CD14-positive monocyte (primary cell): ENCODE measurements at places on chromosomes 6 and 20.

DNA sequence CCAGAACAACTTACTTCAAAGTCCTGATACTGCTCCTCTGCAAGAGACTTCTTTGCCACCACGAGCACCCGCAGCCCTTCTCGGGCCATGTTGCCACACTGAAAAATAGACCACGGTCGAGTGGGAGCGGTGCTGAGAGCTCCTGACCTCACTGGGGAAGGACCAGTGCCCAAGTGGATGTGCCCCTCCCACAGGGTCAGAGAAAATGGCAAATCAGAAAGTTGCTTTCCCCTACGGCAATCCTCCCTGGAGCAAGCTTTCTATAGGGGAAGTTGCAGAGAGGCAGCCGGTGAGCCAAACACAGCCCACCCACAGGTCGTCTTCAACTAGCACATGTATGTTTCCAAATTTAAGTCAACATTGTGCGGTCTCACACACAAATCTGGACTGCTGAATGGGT is 85.1 kb upstream of the NFATC2 start:
- H3K27me3 ChIP-seq: peaks cover 5% of the 10 kb centered on the region
- no peak for DNase-seq
- no peaks in the 10 kb centered on the region for H3K36me3 ChIP-seq
- peaks cover 34% of the 10 kb centered on the region for H3K4me1 ChIP-seq
- no peak overlapping the region for H3K4me3 ChIP-seq
- no peak overlapping the region for H3K27ac ChIP-seq

DNA sequence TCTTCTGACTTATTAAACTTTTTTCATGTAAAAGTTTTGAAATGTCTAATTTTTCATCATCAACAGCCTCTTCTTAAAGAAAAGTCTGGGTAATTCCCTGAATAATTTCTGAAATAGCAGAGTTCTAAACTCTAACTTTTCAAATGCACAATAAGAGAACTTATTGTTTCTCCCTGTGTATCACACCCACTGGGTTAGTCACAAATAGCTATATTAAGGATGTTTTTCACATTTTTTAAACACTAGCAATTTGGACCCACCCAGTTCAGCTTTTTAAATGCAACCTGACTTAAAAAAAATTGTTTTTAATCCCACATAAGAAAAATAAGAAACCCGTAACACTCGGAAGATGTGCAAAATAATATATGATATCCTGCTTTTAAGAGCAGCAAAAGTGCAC is 61.4 kb upstream of the UTRN start:
- no peaks in the 10 kb centered on the region for H3K27me3 ChIP-seq
- no peak overlapping the region for H3K4me3 ChIP-seq
- H3K4me1 ChIP-seq: peaks cover 3% of the 10 kb centered on the region

- no peak overlapping the region for H3K27ac ChIP-seq
- peaks cover 29% of the 10 kb centered on the region for H3K27me3 ChIP-seq
- no peak overlapping the region for H3K4me3 ChIP-seq
- H3K36me3 ChIP-seq: no peaks in the 10 kb centered on the region
- peaks cover 6% of the 10 kb centered on the region for H3K4me1 ChIP-seq
Measured at GRCh38 chr20:609371-609964, 641 bp downstream of the TCF15 start.

- no peak for DNase-seq
- no peak overlapping the region for H3K27ac ChIP-seq
Measured at GRCh38 chr6:69007781-69008180, 372.7 kb downstream of the ADGRB3 start.

- H3K36me3 ChIP-seq: peaks cover 10% of the 10 kb centered on the region
- DNase-seq: no peak
- no peaks in the 10 kb centered on the region for H3K27me3 ChIP-seq
- peaks cover 35% of the 10 kb centered on the region for H3K4me1 ChIP-seq
Measured at GRCh38 chr20:18397030-18397429, 69.8 kb downstream of the DZANK1 start.

- no peaks in the 10 kb centered on the region for H3K36me3 ChIP-seq
- no peaks in the 10 kb centered on the region for H3K4me1 ChIP-seq
- no peak for DNase-seq
- no peaks in the 10 kb centered on the region for H3K27me3 ChIP-seq
- H3K4me3 ChIP-seq: no peak overlapping the region
- no peak overlapping the region for H3K27ac ChIP-seq
Measured at GRCh38 chr20:9344083-9344920, 170.1 kb upstream of the LAMP5 start.

DNA sequence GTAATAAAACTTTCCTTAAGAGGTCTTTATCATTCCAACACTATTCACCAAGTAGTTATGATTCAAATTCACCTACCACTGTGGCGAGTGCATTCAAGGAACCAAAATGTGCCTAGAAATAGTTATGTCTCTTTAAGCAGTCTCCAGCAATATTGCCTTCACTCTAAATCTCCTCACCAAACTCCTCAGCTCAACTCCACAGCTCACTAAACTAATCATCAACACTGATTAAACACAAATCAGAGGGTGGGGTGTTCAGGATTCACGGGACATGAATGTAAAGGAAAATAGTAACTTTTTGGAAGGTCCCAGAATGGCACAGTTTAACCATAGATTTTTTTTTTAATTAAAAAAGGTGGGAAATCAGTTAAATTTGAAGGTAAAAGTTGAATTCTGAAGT is 70.5 kb upstream of the THEMIS start:
- no peak overlapping the region for H3K27ac ChIP-seq
- no peaks in the 10 kb centered on the region for H3K36me3 ChIP-seq
- H3K4me3 ChIP-seq: no peak overlapping the region
- H3K4me1 ChIP-seq: no peaks in the 10 kb centered on the region
- no peaks in the 10 kb centered on the region for H3K27me3 ChIP-seq
- DNase-seq: no peak

DNA sequence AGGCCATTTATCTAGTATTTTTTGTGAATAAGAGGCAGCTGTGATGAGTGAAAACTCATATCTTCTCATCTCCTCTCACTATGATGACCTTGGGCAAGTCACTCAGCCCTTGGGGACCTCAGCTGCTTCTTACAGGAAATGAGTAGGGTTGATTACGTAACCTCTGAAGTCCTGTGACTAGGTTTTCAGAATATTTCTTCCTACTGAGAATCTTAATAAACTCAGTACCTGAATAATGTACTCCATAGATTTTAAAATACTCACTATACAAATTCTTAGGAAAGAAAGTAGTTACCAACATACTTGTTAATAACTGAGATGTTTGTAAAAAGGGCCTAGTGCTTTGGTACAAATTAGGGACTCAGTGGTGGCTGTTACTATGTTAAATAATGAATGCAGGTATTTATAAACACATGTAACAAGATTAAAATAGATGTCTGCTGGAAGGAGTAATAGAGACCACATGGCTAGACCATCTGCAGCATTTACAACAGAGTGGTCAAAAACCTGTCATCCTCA is 60.9 kb downstream of the RPRD1B start:
- H3K4me1 ChIP-seq: peaks cover 70% of the 10 kb centered on the region
- peak; percentile 87 for DNase-seq
- H3K36me3 ChIP-seq: peaks cover 14% of the 10 kb centered on the region
- H3K27ac ChIP-seq: peak overlapping the region; percentile 98
- H3K4me3 ChIP-seq: no peak overlapping the region

DNA sequence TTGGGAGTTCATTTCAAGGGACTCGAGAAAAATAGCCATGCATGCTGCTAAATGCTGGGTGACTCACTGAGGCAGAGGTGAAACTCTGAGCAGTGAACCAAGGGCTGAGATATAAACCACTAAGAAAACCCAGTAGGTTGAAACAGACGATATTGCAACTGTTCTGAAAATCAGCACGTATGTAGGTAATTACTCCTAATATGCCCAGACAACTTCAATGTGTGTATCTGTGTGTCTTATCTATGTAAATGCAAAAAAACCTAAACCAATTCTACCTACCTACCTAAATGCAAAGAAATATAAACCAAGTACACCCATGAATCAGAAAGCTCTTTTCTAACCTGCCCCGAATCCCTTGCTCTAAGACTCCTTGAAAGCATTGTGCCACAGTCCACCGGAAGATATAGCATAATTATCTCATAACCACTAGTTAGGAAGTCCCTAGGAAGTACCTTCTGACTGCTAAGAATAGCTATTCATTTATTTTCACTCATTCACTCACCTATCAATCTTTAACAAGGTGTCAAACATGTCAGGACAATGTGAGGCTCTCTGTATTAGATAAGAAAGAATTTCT is 458.7 kb upstream of the RUNX2 start:
- no peaks in the 10 kb centered on the region for H3K36me3 ChIP-seq
- no peak overlapping the region for H3K27ac ChIP-seq

DNA sequence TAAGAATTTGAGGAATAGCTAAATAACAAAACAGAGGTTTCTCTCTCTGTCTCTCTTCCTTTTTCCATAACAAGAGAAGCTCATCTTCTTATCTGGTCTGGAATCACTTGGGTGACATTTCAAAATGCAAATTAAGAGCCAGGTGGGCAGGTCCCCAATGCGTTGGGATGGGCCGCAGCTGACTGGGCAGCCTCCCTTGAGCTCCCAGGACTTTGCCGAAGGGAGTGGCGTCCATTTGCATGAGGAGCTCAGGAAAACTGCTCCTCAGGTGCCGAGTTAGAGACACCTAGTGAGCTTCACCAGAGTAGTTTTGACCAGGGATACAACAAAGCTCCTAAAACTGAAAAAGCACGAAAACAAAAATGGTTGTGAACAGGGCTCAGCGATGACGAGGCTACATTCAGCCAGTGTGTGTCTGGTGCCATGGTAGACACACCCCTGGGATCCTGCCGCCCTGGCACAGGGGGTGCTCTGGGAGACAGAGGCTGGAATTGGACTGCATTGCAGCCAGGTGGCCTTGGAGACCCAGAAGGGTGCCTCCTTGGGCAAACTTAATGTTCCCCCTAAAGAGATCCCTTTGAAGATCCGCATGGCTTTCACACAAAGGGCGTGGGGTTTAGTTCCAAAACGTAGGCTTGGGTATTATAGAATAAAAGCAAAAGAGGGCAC is 13.5 kb upstream of the SERPINB6 start:
- H3K4me1 ChIP-seq: peaks cover 43% of the 10 kb centered on the region
- no peaks in the 10 kb centered on the region for H3K27me3 ChIP-seq
- H3K4me3 ChIP-seq: no peak overlapping the region
- no peak for DNase-seq

GRCh38 chr20:25254571-25254970 is 6.7 kb downstream of the PYGB start:
- no peak overlapping the region for H3K4me3 ChIP-seq
- peaks cover 46% of the 10 kb centered on the region for H3K36me3 ChIP-seq
- H3K27ac ChIP-seq: no peak overlapping the region
- H3K4me1 ChIP-seq: peaks cover 3% of the 10 kb centered on the region
- no peaks in the 10 kb centered on the region for H3K27me3 ChIP-seq

- H3K4me3 ChIP-seq: no peak overlapping the region
- no peaks in the 10 kb centered on the region for H3K4me1 ChIP-seq
- no peak for DNase-seq
- no peaks in the 10 kb centered on the region for H3K36me3 ChIP-seq
- H3K27ac ChIP-seq: no peak overlapping the region
Measured at GRCh38 chr6:38522322-38522721, 117.4 kb downstream of the BTBD9 start.

DNA sequence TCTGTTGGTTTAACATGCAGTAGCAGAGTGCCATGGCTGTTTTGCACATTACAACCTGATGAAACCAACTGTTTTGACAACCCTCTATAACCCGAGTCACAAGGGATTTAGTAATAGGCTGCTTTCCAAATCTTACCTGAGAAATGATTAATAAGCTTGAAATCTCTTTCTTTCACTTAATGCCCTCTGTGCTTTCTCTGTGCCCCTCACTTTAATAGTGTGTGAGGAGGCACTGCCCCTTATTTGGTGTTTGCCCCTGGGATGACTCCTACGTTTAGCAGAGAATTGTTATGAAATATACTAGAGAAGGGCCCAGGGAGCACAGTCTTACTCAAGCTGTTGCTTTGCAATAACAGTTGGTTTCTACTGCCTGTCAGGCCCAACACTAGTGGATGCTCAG is 31.0 kb upstream of the PTCHD4 start:
- H3K4me3 ChIP-seq: no peak overlapping the region
- no peaks in the 10 kb centered on the region for H3K36me3 ChIP-seq
- no peak overlapping the region for H3K27ac ChIP-seq

DNA sequence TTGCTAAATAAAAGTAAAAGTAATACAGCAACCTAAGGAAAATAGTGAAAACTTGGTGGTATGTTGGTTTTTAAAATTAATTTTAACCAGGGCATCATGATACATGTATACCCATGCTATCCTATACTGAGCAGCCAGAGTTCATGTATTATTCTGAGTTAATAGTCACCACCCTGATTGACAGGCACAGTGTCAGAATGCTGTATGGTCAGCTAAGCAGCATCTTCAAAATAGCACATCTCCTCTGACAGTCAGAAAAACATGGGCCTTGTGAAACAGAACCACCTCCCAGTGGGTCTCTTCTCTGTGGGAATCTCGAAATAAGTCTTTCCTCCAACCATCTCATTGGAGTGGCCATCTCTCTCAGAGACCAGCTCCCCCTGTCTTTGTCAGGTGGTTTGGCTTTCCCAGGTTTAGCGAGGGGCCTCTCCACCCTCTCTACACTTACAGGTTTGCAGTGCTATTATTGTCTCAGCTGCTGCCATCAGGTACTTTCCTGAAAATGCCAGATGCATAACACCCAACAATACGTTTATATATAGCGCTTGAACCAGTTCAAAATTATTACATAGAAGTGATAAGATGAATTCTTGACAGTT is 47.1 kb upstream of the RNF8 start:
- no peak overlapping the region for H3K27ac ChIP-seq
- no peak overlapping the region for H3K4me3 ChIP-seq
- no peaks in the 10 kb centered on the region for H3K27me3 ChIP-seq
- no peak for DNase-seq
- peaks cover 10% of the 10 kb centered on the region for H3K4me1 ChIP-seq

- H3K4me3 ChIP-seq: no peak overlapping the region
Measured at GRCh38 chr20:16483024-16483423, 90.2 kb downstream of the KIF16B start.

GRCh38 chr6:7777074-7777473 is 51.2 kb downstream of the BMP6 start:
- H3K4me1 ChIP-seq: no peaks in the 10 kb centered on the region
- no peak overlapping the region for H3K4me3 ChIP-seq
- no peak overlapping the region for H3K27ac ChIP-seq
- H3K36me3 ChIP-seq: no peaks in the 10 kb centered on the region
- no peaks in the 10 kb centered on the region for H3K27me3 ChIP-seq
- DNase-seq: no peak

DNA sequence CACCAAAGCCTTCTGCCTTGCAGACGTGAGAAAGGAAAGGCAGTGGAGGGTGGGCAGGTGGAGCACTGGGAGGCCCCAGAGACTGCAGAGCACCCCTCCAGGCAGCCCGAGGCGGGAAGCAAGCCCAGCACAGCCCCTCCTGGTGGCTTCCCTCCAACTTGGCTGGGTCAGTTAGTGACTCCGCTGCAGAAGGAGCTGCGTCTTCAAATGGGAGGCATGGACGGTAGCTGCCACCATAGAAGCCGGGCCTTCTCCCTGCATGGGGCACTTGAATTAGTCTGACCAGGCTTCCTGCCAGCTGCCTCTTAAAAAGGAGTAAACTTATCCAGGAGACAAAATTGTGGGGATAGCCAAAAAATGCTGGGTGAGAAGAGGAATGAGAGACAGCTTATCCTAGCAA is 88.0 kb upstream of the RPS6KA2 start:
- DNase-seq: no peak
- no peak overlapping the region for H3K4me3 ChIP-seq
- no peak overlapping the region for H3K27ac ChIP-seq
- no peaks in the 10 kb centered on the region for H3K36me3 ChIP-seq
- no peaks in the 10 kb centered on the region for H3K4me1 ChIP-seq

GRCh38 chr6:54588176-54588575 is 258.4 kb upstream of the FAM83B start:
- H3K4me3 ChIP-seq: no peak overlapping the region
- no peaks in the 10 kb centered on the region for H3K27me3 ChIP-seq
- H3K36me3 ChIP-seq: no peaks in the 10 kb centered on the region
- no peak for DNase-seq
